ENCODE measurements at places on chromosomes 3 and 15.
A peak's percentile ranks its signal among the peaks of the same experiment; 100 is the strongest.

- no peak for DNase-seq
Measured at GRCh38 chr15:83250781-83251180, 33.7 kb downstream of the BNC1 start.

DNA sequence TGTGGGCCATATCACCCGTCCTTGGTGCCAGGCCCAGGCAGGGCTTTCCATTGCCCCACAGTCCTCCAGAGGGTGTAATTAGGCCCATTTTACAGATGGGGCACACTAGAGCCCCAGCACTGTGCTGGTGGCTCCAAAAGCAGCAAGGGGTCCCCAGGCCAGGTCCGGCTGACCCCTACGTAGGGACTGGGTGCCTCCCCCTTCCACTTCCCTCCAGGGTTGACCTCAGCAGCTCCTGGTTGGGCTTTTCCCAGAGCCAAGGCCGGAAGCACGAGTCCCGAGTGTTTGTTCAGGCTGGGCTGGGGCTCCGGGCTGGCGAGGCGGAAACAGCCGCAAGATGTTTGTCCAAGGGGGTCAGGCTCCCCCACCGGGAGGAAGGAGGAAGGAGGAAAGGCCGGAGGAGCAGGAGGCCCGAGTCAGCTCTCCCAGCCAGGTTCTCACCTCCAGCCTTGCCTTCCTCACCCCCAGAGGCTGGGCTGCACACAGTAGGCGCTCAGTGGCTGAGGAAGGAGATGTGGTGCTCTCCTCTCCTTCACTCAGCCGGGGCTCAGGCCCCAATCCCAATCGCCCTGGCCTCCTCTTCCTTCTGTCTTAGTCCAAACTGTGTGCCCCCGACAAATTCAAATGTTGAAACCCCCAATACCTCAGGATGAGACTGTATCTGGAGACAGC is 17.1 kb upstream of the PLXND1 start:
- no peak for DNase-seq

DNA sequence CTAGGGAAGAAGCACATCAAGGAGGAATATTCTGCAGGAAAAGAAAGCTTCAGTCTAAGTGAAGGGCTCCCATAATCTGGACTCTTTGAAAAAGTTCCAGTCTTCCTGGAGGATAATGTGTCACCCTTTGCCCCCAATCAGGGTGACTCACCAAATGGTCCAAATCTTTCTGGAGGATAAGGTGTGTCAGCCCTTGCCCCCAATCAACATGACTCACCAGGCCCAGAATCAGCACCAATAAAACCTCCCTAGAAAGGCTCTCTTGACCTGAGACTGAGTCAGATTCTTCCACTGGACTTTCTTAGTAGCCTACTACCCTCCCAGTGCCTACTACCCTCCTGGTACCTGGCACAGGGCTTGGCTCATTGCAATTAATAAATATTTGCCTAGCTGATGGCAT is 9.5 kb upstream of the ARL14 start:
- DNase-seq, result peak; percentile 20

- no peak for DNase-seq
Measured at GRCh38 chr3:134459562-134459961, 26.2 kb downstream of the ANAPC13 start.

DNA sequence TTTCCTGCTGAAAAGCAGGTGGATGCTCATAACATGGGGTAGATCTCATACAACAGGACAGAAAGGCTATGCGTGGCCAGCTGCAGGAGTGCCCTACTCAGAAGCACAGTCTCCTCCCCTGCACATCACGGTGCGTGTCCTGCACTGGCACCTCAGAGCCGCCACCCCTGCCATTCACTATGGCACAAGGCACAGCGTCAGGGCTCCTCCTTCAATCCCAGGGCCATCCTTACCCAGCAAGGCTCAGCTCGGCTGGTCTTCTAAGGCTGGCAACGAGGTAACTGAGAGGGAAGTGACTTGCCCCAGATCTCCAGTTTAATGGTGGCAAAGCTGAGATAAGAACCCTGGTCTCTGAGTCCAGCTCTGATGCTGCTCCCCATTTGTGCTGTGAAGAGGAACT is 97.1 kb downstream of the CPN2 start:
- no peak for DNase-seq

- no peak for DNase-seq
Measured at GRCh38 chr3:68915973-68916372, 16.4 kb downstream of the TAFA4 start.

- peak; percentile 82 for DNase-seq
Measured at GRCh38 chr3:150235799-150236198, 172.3 kb upstream of the TSC22D2 start.

DNA sequence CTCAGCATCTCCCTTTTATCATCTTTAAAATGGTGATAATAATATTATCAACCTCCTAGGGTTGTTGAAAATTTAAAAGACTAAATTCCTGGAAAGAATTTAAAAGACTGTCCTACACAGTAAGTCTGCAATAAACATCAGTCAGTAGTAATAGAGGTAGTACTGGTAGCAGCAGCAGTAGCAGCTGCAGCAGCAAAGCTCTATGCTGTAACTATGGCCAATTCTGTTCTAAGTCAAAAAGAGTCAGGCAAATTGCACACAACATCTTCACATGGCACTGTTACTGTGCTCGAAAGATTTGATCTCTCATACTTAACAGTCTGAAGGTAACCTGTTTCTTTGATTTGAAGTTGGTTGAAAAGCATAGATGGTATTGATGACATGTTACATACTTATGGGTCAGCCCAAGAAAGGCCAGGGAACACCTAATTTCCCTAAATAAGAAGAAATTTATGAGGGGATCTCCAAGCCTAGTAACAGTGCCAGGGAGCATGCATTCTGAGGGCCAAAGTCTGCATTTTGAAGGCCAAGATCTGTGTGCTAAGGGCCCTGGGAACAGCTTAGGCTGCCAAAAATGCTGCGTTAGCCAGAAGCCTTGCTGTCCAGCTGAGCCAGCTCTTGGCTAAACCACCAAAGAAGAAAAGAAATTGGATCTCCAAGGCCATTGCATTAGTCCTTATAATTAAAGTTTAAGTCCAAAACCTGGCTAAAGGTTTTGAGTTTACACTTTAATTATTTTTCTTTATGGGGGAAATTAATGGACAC is 68.2 kb downstream of the SIDT1 start:
- DNase-seq, result no peak

DNA sequence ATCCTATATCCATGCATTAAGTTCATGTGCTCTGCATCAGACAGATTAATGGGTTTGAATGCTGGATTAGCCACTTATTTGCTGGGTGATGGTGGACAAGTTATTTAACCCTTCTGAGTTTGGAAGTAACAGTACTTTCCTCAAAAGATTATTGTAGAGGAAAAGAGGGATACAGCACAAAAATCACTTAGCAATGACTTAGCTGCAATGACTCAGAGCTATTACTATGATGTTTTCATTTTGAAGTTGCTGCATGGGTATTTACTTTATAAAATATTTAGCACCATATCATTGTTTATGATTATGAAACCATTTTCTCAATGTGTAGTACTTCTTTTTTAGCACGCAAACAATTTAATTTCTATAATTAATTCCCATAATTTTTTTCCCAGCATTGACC is 248.4 kb downstream of the MYRIP start:
- DNase-seq, result no peak

DNA sequence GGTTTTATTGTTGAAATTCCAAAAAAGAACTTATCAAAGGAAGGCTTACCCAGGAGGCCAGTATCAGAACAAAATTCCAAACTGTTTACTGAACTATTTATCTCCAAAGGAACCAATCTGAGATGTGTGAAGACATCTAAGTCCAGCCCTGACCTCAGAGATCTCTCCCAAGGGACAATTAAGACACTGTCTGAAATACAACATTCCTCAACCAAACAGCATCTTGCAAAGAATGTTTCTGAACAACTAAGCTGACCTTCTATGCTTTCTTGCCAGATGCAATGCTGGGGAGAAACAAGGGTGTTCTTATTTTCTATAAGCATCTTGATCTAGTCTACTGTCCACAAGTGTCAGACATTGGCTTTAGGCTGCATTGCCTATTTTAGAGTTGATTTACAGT is 13.6 kb downstream of the PDZRN3 start:
- DNase-seq, result peak; percentile 74

DNA sequence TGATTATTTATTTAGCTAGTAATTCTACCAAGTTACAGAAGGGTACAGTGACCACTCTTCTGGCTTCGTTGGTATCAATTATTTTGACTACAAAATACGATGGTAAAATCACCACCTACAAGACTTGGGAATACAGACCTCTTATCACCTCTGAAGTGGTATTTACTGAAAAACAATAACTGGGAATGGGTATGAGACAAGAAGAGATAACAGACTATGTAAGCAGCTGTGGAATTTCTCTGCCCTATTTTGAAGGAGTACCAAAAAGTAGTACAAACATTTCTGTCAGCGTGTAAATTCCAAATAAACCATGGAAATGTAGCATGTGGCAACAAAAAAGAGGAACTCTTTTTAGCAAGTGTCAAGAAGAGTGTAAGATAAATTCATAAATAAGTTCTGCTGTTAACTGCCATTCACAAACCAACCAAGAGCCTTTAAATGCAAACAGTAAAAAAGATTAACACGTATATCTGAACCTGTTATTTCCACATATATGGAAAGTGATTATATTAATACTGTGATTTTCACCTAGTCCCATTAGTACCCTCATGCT is 77.0 kb upstream of the SLC12A8 start:
- DNase-seq, result no peak

DNA sequence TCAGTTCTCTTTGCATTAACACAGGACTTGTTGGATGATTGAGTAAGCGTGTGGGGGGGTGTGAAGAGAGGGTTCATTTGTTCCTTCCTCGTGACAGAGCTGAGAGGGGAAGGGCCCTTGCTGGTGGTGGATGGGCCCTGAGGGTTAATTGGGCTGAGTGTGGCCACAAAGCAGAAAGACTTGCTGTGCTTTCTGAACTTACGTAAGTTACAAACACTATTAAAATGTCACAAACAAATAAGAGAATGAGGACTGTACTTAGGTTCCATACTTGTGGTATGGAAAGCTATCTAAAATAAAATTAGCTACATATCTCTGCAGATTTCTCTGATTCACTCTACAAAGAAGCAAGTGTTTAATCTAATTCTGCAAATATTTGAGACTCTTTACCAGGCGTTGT is 231.3 kb downstream of the LPP start:
- no peak for DNase-seq

DNA sequence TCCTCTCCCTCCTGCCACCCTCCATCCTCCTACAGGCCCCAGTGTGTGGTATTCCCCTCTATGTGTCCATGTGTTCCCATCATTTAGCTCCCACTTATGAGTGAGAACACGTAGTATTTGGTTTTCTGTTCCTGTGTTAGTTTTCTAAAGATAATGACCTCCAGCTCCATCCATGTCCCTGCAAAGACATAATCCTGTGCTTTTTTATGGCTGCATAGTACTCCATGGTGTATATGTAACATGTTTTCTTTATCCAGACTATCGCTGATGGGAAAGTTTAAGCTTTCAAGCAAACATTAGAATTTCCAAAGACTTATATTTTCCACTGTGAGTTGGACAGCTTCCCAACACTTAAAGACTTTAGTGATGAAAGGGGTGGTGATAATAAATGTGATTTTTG is 105.9 kb upstream of the PIAS1 start:
- DNase-seq, result no peak

GRCh38 chr15:94387442-94387841 is 156.1 kb downstream of the MCTP2 start:
- no peak for DNase-seq

DNA sequence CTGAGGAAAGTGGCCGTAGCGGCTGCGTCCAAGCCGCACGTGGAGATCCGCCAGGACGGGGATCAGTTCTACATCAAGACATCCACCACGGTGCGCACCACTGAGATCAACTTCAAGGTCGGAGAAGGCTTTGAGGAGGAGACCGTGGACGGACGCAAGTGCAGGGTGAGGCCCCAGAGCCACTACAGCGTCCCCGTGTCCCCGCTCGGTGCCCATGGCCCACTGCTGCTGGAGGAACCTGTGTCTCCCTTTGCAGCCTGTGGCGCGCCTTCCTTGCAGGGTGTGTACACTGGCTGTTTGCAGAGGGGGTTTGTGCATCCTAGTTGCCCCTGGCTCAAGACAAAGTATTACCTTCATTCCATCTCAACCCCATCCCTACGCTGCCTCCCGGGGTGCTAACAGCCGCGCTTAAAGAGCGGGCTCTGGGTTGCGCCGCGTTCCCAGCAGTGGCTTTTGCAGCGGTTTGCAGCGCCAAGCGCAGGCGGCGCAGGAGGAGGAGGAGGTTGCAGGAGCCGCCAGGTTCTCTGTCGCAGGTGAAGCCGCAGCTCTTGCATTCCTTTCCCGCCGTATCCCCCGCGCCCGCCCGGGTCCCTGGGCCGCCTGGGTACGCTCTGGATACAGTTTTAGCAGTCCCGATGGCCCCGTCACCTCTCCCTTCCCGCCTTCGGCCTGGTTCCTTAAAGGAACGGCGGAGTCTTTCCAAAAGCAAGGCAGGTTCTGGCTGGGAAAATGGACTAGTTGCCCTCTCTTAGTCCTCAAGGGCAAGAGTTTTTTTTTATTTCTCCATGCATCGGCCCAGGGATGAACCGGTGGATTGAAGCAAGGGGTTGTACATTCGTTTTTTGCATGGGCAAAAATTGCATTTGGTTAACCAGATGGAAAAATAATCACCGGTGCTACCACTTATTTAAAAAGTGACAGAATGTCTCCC is 1.2 kb downstream of the CRABP1 start:
- DNase-seq, result no peak

DNA sequence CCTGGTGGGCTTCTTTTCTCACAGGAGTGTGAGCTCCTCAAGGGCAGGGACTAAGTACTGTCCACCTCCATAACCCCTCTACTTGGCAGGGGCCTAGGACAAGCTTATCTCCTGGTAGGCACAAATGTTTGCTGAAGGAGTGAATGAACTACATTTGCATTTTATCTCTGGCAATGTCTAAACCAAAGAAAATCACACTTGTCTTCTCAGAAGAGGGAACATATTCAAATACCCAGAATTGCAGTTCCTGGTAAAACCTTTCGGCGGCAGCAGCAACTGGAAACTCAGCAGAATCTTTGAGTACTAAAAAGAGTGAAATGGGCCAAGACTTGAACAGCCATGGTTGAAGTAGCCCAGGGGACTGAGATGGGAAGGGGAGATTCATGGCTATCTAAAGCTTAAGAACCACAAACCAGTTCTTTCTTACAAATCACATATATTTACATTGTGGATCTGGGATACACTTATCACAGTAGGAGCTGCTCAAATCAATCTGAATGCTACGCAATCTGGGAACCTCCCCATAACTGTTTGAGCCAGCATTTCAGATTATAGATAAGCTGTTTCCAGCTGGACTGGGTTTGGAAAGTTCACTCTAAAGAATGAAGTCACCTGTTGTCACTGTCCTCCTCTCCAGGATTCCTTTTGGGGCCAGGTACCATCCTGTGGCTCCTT is 18.7 kb upstream of the PTPN9 start:
- DNase-seq, result peak; percentile 30

- DNase-seq, result no peak
Measured at GRCh38 chr3:16838561-16838960, 46.2 kb upstream of the PLCL2 start.

DNA sequence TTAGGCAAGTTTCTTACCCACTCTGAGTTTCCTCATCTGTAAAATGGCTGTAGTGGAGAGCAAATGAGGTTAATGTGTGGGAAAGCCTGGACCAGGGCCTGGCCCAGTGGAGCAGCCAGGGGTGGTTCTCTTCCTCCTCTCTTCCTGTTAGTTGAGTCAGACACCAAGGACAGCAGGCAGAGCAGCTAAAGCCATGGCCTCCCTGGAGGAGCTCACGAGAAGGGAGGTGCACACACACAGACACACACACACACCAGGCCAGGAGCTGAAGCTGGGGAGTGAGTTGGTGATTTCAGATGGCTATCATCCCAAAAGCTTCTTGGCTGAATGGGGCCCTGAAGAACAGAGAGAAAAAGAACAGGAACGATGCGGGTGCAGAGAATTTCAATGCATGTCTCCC is 33.2 kb upstream of the TSPAN3 start:
- DNase-seq, result peak; percentile 66

GRCh38 chr15:68972201-68973065 is 42.1 kb upstream of the NOX5 start:
- DNase-seq, result no peak

GRCh38 chr3:72519946-72520604 is 328.2 kb downstream of the SHQ1 start:
- no peak for DNase-seq
